Stimulated activated memory B cell treated with anti-CD40 and anti-IgM and Interleukin-4, amounts not matched to agents 10 μg/mL and 1 μg/mL and 100 μg/mL, for 72 hours (primary cell): ENCODE measurements at places on chromosomes 7 and 10.

DNA sequence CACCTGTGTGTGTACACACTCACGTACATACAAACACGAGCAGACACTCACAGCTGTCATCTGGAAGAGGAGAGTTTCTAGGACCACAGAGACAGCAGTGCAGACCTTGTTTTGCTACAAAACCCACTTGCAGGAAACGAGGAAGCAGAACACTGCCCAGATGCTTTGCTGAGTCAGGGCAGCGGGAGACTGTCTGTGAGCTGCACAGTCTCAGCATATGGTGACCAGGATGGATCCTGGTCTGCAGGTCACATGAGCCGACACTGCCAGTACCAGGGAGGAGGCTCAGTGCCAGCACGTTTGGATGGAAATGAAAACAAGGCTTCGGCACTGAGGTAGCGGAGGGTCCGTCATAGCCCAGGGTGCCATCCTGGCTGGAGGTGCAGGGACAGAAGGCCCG, 117.6 kb upstream of the DPP6 start:
- ATAC-seq, result no peak

- no peak for ATAC-seq
Measured at GRCh38 chr7:157903710-157904109, 566.9 kb downstream of the DNAJB6 start.

GRCh38 chr10:9198611-9199010, 1144.1 kb downstream of the GATA3 start:
- ATAC-seq, result no peak

DNA sequence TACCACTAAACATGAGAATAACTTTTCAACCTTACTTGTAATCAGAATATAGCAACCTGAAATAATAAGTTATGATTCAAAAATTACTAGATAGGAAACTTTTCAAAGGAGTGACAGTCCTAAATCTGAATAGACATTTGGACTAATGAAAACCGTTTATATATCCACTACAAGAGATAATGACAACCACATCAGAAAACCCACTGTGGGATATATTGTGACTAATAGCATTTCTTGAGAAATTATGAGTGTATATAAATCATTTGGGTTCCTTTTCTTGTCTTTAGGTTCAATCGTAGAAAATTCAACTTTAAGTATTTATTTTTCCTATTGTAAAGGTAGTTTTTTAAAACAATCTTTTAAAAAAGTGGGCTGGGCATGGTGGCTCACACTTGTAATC, 170.2 kb upstream of the PRSS58 start:
- ATAC-seq, result no peak

DNA sequence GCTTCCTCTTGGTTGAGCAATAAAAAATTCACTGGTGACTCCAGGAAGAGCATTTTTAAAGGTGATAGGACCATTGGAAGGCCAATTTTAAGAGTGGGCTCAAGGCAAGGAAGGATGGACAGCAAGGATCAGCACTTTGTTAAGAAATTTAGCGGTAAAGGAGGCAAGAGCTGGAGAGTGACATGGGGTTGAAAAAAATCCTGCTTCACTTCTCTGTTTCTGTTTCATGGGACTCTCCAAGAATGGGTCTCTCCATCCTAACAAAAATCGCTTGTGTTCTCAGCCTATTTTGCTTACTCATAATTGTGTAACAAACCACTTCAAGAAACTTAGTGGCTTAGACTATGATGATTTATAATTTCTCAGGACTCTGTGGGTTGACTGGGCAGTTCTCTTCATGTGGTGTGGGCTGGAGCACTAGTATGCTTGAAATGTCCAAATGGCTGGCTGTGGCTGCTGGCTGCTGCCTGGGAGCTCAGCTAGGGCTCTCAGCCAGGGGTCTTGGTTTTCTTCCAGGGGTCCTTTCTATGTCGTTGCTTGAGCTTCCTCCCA, 59.8 kb upstream of the ZNRF2 start:
- ATAC-seq, result no peak

DNA sequence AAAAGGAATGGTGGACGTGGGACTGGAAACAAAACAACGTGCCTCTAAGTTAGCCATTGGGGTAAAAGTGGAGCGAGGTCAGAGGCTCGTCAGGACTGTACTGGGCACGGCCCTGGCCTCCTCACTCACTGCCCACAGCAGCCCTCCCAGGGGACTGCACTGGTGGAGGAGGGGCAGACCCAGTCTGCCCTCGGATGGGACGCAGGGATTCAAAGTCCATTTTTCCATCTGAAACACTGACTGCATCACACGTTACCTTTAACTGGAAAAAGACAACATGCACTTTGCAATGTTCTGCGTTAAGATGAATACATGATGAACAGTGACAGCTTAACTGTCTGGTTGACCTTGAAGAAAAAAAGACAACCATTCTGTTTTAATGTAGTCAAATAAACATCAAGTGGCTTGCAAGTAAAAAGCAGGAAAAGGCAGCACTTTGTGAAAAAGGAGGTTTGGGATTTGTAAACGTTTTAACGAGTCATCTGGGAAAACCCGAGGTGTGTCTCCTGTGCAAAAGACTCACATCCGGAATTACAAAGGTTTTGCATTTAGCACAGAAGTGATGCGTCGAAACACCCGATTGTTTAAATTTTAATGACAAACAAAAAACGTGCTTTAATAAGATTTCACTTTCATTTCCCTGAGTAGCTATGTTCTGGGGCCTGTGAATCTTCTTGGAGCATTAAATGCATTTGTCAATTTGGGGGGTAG, 18.8 kb downstream of the KLF6 start:
- no peak for ATAC-seq

GRCh38 chr7:101418694-101419093, 56.0 kb downstream of the COL26A1 start:
- ATAC-seq, result no peak

DNA sequence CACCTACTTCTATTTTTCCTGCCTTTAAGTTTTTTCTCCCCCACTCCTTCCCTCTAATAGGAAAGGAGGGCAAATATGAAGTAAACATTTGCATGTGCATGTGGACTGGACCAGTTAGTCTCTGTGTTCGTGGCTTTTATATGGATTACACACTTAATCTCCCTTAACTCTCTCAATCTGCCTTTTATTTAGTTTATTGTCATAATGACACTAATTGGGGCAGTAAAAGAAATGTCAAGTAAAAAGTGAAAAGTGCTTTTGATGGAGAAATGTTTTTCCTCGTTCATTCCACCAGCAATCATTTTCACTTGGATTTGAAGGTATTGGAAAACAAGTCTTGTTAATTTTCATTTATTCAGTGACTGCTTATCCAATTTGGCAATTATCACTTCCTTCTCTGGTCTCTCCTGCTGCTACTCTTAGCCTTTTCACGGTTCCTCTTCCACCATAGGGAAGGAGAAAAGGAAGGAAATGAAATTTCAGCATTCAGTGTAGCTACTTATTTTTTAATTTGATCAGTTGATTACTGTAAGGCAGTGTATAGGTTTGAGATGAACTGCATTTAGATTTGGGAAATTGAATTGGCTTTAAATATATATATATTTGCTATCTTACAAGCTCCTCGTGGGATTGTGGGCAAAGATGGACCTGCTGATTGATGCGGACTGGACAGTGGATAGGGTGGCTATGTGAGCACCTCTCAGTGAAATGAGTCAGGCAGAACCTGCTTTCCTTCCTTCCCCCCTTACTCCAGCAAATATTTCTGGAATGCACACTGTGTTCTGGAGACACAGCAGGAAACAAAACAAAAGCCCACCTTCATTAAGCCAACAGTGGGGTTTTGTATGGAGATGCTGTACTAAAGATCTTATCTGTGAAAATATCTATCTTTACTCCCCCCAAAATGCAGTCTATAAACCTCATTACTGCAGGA, 77.5 kb downstream of the LRRC4 start:
- no peak for ATAC-seq

- no peak for ATAC-seq
Measured at GRCh38 chr10:82411416-82411815, 536.4 kb downstream of the NRG3 start.
